Epithelial cell of esophagus (primary cell): ENCODE measurements at places on chromosomes 4 and X.

DNA sequence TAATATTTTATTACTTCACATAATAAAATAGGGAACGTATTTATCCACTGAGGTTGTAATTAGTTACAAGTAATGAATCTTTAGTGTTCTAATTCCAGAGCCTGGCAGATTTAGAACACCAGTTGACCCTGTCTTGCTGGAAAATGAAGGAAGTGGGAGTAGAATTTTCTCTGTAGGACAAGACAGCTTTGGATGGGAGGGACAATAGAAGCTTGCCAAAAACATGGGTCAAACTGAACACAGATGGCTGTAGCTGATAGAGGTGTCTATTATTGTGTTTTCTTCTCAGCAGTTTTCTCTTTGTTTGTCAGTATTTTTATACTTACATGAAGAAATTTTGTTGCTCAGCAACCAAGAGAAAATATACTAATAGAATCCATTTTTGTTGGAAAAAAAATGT, 20.2 kb downstream of the FAT4 start:
- DNase-seq = no peak

DNA sequence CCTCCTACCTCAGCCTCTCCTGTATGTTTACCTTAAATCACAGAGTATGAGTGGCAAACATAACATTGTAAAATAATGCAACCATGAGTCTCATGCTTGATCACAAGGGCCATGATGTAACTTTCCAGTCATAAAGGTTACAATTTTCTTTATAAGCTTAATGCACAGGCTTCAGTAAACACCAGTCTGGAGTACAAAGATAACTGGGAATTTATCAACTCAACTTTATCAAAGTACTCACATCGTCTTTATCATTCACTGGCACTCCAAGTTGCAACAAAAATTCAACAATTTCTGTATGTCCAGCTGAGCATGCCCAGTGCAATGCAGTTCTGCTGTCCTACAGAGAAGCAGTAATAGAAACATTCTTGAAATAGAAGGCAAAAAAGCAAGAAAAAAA, 2.8 kb downstream of the PSMD10 start:
- DNase-seq = no peak

- DNase-seq = peak; percentile 53
These were observed 328.6 kb upstream of the ARX start for GRCh38 chrX:25344161-25344936.

- peak; percentile 56 for DNase-seq
These were observed 380.5 kb upstream of the IGFBP7 start for GRCh38 chr4:57490520-57491255.

DNA sequence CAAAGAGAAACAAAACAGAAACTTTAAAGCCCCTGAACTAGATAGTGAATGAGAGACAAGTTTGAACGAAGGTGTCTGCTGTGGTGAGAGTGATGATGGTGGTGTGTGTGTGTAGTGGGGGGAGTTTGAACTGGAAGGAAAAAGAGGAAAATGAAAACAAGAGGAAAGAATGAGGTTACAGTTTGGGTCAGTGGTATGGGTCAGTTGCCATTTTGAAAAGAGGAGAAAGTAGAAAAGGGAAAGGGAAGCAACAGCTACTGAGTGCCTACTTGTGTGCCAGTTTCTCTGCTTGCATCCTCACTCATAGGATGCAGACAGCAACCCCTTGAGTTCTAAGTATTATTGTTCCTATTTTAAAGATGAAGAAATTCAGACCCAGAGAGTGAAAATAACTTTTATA, 26.0 kb downstream of the NHSL2 start:
- DNase-seq = no peak

GRCh38 chr4:33161202-33161601, 2441.0 kb downstream of the PCDH7 start:
- no peak for DNase-seq

GRCh38 chrX:25277574-25277973, 261.8 kb upstream of the ARX start:
- DNase-seq = no peak

- DNase-seq = peak; percentile 67
These were observed 32.3 kb downstream of the SH3RF1 start for GRCh38 chr4:169238445-169238844.

- no peak for DNase-seq
These were observed 1.8 kb downstream of the IL15 start for GRCh38 chr4:141638230-141638629.

DNA sequence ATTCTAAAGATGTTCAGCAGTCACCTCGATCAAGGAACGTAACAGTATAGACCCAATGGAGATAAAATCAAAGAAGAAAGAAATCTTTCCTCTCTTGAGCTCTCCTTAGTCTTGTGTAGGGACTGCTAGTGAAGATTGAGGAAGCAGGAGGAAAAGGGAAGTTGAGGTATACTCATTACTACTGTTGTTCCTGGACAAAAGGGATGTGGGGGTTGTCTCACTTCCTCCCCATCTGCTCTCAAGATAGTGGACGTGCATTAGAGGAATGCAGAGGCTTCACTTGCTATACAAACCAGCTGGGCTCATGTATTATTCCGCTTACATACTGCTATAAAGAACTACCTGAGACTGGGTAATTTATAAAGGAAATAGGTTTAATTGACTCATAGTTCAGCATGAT, 208.9 kb upstream of the ARHGEF9 start:
- DNase-seq = no peak

DNA sequence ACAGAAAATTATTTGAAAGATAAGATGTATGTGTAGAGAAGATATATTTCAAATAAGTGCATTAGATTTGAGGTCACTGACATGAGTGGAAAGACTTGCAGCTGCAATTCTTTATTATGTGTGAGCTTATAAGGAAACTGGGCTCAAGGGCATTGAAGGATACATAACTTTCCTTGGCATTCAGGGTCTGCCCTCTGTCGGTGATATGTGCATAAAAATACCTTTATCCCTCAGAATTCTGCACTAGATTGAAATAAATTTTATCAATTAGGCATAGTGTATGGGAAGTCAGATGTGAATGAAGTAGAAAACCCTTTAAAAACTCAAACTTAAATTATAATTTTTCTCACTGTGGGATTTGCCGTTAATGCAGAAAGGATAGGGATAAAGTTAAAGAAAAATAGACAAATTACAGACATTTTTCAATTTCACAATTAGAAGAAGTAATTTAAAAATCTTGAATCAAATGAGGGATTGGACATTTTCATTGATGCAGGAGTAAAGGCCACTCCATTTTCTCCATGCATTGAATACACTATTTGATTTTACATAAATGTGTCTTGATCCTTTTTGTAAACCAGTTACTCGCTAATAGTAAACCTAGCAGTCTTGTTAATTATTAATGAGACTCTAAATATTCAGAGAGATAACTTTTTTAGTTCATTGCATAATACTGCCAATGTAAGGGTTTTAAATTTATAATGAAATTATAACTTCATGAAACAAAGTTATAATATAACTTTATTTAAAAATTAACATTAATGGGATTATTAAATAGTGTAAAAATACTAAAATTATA, 21.0 kb upstream of the ETNPPL start:
- peak; percentile 9 for DNase-seq

DNA sequence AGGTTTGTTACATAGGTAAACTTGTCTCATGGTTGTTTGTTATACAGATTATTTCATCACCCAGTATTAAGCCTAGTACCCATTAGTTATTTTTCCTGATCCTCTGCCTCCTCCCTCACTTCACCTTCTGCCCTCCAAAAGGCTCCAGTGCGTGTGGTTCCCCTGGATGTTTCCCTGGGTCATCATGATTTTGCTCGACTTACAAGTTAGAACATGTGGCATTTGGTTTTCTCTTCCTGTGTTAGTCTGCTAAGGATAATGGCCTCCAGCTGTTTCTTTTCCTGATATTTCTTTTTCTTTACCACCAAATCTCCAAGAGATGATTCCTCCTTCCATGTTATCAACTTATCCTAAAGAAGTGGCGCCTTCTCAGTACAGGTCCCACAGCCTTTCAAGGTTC, 543.1 kb upstream of the ADGRL3 start:
- peak; percentile 72 for DNase-seq

DNA sequence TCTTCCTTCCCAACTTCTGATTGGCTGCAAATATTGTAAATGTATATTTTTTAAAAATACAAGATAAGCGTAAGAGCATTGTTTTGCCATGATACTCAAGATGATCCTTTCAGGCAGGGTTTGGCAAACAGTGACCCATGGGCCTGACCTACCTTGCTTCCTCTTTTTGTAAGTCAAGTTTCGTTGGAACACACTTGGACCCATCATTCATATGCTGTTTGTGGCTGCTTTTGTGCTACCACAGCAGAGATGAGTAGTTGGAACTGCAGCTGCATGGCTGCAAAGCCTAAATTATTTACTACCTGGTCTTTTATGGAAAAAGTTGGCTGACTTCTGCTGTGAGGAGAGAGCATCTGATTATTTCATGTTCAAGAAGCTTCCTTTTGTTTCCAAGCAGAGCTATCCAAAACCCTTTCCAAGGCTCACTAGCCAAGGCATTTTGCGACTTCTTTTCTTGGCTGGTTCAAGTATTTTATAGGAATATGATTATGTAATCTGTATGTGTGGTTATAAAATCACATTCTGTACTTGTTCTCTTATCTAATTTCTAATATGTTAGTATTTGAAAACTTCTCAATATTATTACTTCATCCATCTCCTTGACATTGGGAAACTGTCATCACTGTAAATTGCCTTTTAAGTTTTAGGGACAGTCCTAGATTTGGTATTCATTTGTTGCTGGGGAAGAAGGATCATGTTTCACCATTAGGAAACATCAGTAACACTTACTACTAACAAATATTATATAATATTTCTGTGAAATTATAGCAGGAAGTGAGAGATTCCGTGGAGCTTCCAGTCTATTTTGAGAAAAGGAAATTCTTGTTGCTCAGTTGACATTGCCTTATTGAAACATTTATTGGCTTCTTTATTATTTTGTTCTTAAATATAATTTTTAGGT, 109.2 kb downstream of the ARHGAP10 start:
- no peak for DNase-seq

DNA sequence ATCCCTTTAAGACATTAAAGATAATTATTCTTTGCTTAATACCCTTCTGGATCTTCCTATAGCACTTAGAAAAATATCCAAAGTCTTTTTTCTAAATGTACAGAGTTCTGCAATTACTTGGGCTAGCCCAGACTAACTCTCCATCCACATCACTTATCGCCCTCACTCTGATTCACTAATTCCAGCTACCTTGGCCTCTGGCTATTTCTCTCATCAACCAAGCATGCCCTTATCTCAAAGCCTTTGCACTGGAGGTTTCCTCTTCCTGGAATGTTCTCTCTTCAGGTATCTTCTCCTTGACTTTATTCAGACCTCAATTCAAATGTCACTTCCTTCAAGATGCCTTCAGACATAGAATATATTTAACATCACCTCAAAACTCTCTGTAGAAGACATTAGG, 345.1 kb upstream of the SMIM31 start:
- DNase-seq = peak; percentile 83

- no peak for DNase-seq
These were observed 116.4 kb downstream of the AFF1 start for GRCh38 chr4:87051121-87051713.

DNA sequence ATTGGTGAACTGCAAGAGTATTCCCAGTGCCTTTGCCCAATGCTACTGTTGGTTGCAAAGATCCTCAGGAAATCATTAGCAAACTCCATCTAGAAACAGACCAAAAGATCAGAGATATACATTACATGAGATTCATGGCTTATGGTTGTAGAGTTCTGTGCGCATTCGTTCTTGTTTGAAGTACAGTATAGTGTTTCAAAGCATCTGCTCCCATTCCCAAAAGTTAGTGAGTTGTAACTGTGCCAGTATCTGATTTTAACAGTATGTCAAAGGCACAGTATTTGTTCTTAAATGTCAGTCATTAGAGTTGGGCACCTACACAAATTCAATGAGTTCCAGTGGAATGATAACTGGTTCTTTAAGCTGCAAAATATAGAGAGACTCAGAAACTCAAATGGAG, 314.7 kb upstream of the ATOH1 start:
- no peak for DNase-seq

- DNase-seq = peak; percentile 73
These were observed 46.1 kb upstream of the HCCS start for GRCh38 chrX:11064851-11065600.

GRCh38 chr4:86890790-86891189, 1.4 kb downstream of the C4orf36 start:
- DNase-seq = peak; percentile 48

- peak; percentile 70 for DNase-seq
These were observed 3.1 kb upstream of the C4orf17 start for GRCh38 chr4:99507762-99508161.

- peak; percentile 61 for DNase-seq
These were observed 78.4 kb downstream of the LUZP4 start for GRCh38 chrX:115367951-115368350.

DNA sequence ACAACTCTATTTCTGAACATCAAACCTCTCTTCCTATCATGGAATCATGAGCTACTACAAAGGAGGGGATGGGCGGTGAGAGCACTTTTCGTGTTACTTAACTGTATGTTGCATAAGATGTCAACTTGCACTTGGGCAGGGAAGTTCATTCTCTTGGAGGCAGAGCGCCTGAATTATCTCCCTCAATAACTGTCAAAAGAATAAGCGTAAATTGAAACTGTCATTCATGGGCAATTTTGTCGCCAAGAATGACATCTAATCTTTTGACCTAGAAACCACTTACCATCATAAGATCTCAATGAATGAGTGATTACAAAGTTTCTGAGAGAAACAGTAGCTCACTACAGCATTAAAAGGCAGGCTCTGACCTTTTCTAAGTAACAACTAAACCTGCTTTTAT, 23.5 kb upstream of the USP26 start:
- no peak for DNase-seq

GRCh38 chr4:147351083-147351787, 129.7 kb upstream of the EDNRA start:
- DNase-seq = peak; percentile 30

DNA sequence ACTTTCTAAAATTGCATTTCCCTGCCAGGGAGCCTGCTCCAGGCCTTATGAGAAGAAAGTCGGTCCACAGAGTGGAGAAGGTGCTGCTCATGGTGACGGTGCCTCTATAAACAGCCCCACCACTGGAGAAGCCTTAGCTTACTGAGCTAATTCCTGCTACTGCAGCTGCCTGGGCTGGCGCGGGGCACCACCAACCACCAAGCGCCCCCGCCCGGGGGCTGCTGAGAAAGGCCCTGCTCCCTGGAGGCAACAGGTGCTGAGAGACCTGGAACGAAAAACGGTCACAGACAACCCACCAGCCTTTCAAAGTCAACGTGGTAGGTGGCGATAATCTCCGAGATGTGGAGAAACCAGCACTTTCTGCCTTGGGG, 2.9 kb downstream of the HCFC1 start:
- peak; percentile 13 for DNase-seq

DNA sequence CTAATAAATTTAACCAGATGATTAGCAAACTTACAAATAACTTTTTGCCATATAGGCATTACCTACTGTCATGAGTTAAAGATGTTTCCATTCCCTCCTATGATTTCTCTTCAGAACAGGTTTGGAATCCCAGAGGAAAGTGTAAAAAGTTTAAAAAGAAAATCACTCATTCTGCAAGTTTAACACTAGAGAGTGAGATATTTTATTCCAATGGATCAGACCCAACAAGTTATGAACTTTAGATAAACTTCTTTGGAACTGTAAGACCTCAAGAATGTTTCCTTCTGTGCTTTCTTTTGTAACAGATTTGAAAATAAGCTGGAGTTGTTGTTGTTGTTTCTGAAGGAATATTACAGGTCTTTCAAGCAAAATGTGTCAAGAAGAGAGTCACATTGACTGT, 51.6 kb downstream of the PPP3CA start:
- no peak for DNase-seq
